ENCODE measurements at places on chromosomes 12 and 14. TPM values are rescaled to one million over a fixed set of nuclear protein-coding genes. Genes with fewer than 3 reads are reported as not detected.

- no peak for DNase-seq
These were observed 76.6 kb upstream of the TMPO start for GRCh38 chr12:98438656-98439230.

The TSHR gene
- total RNA-seq = 0.74 TPM

The TAPBPL gene
- 19.8 TPM for total RNA-seq

DNA sequence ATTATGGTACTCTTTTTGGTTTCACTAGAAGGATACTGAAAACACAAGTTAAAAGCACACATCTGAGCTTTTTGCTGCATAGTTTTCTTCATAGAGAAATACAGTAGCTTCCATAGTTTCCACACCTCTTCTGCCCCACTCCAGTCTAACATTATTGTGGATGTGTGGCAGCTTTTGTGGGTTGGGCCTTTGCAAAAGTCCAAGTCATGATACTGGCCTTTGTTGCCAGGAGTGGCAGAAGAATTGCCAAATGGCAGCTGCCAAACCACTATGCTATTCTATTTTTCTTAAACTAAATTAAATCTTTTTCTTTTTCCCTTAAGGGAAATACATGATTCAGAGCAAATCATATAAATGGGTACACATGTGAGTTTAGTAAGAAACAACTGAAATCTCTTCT is 114.8 kb downstream of the PLEKHA5 start:
- DNase-seq = no peak

GRCh38 chr14:42535397-42535796 is 928.7 kb downstream of the LRFN5 start:
- no peak for DNase-seq

- DNase-seq = no peak
These were observed 13.3 kb downstream of the IL22 start for GRCh38 chr12:68240079-68240478.

GRCh38 chr14:41718477-41719166 is 111.9 kb downstream of the LRFN5 start:
- DNase-seq = no peak

The PRH2 gene
- total RNA-seq = not detected

The TSPAN8 gene
- 12.0 TPM for total RNA-seq

- no peak for DNase-seq
These were observed 26.4 kb downstream of the FAM222A start for GRCh38 chr12:109739747-109740693.

DNA sequence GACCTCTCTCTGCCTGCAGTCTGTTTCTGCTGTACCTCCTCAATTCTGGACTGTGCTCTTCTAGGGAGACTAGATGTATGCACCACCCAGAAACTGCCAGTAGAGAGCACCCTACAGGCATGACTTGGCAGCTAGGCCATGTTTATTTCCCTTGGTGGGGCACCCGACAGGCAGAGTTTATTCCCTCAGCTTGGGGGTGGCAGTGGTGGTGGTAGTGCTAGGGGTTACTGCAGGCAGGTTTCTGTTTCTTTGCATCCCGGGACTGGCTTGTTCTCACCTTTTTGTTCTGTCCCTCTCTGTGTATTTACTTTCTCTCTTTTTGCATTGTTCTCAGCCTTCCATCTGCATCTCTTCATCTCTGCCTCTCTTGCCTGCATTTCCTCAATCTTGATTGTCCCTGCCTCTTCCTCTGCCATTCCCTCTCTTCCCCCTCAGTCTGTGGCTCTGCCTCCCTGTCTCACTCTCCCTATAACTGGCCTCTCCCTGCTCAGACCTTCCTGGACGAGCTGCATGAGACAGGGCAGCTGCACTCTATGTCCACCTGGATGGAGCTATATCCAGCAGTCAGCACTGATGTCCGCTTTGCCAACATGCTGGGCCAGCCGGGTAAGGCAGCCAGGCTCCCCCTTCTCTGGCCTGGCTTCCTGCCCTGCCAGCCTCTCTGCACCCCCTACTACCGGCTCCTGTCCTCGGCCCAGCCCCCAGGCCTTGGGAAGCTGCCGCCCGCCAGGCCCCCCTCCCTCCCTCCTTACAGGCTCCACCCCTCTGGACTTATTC is 13.8 kb downstream of the PRPF40B start:
- no peak for DNase-seq

The GZMB gene
- 1.2 TPM for total RNA-seq

GRCh38 chr14:68301219-68301618 is 481.6 kb downstream of the RAD51B start:
- DNase-seq = no peak

- DNase-seq = no peak
These were observed 23.9 kb downstream of the FERMT2 start for GRCh38 chr14:52926953-52927352.

DNA sequence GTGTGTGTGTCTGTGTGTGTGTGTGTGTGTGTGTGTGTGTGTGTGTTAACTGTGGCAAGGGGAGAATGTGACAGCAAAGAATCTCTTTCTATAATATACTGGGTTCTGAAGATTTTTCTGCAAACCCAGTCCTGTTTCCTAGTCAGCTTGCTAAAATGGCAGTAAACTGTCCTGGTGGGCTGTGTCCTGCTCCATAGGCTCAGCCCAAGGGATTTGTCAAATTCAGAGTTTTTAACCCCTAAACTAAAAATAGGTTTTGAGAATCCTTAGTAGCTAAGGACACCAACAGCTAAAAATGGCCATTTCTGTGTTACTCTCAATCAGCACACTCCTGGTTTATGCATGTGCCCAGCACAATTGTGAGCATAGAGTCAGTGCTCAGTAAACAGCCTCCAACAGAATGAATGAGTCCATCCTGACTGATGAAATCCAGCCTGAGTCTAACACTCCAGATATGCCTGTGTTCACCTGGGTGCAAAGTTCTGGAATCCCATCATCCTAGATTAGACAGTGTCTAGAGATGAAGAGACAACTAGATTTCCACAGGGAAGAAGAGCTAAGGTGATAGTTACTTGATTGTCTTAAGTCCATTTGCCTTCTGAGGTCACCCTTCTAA is 192.6 kb downstream of the TTC6 start:
- no peak for DNase-seq

DNA sequence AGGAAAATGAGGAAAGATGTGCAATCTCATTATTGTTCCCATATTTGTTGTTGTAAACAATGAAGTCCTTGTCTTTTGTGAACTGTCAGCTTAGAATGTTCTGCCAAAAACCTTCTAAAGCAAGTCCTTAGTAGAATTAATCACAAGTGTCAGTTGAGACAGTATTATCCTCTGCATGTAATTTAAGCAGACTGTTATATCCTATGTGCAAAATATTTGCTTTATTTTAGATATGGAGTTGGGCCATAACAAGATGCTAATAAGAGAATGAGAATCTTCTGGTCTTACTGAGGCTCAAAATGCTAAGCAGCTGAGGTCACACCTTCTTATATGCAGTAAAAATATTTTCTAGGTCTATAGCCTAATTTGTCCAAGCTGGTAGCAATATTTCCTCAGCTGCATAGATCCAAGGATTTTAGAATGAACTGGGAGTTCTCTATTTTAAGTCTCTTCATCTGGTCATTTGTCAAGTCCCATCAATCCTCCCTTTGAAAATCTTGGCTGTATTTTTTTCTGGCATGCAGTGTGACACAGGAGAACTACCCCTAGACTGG is 222.3 kb upstream of the NAV3 start:
- DNase-seq = no peak

The MANSC4 gene
- total RNA-seq = not detected

GRCh38 chr12:5524769-5525436 is 93.0 kb downstream of the NTF3 start:
- DNase-seq = no peak

The IGF1 gene
- 248 TPM for total RNA-seq

GRCh38 chr14:33946679-33947476 is 4.0 kb downstream of the EGLN3 start:
- DNase-seq = no peak

DNA sequence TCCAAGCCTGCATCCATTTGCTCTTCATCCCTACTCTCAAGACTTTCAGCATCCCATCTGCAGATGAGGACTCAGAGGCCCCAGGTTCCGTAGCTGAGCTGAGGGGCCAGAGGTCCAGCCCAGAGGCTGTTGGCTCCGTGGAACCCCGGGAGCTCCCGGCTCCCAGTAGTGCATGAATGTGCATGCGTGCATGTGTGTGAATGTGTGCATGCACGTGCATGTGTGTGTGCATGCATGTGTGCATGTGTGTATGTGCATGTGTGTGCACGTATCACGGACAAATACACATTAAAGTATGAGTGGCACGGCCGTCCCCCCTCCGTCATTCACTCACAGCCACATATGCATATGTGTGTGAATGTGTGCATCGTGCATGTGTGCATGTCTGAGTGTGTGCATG is 149.9 kb downstream of the KIF26A start:
- no peak for DNase-seq

DNA sequence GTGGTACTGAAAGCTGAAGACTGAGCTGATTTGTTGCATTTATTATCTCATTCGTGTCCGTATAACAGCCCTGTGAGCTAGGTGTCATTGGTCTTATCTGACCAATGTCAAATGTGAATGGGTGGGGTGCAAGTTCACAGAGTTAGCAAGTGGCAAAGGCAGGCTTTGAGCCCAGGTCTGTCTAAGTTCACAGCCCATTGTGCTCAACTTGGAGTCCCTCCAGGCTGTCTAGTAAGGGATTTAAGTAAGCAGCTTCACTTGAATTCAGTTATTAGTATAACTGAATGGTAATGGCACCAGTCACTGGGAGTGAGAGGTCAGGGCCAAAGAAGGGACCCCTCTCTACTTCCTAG is 8.5 kb downstream of the C1S start:
- no peak for DNase-seq

DNA sequence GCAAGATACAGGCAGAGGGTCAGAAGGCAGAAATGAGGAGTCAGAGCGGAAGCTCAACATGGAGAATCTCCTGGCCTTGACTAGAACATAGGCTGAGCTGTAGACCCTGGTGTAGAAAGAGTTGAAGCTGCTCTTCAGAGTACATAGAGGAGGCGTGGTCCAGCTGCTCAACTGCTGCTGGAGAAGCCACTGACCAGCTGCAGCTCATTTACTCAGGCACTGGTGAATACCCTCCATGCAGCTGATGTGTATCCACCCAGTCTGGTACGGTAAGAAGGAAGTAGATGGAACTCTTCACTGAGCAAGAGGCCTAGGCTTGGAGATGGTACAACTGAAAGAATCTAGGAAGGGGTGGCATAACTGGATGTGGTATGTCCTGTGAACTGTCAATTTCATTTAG is 148.8 kb upstream of the DHRS4 start:
- no peak for DNase-seq

DNA sequence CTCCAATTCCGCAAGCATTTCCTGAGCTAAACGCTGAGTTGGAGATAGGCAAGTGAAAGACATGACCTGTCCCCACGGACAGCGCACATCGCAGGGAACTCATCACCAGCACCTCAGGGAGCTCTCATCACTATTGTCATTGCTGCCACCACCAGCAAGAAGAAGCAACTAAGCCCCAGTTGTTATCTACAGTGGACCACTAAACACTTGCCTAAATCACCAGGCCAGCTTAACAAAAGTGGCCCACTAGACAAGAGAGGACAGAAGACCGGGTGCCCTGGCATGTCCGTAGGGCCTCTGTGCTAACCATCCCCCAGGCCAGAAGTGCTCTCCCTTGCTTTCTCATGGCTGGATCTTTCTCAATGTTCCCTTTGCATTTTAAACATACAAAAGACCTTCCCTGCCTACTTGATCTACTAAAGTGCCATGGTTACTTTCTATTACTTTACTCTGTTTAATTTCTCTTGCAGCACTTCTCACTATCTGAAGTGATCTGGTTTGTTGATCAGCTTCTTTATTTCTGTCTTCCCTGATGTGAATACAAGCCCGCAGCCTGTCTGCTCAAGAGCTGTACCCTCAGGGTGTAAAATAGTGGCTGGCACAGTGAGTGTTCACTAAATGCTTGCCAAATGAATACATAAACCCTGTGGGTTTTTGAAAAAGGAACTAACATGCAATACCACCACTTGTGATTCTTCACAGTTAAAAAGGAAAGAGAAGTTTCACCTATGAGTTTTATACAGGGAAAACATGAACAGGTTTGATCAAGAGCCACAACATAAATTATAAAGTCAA is 60.9 kb upstream of the RFLNA start:
- no peak for DNase-seq

The DENR gene
- total RNA-seq = 26.5 TPM

DNA sequence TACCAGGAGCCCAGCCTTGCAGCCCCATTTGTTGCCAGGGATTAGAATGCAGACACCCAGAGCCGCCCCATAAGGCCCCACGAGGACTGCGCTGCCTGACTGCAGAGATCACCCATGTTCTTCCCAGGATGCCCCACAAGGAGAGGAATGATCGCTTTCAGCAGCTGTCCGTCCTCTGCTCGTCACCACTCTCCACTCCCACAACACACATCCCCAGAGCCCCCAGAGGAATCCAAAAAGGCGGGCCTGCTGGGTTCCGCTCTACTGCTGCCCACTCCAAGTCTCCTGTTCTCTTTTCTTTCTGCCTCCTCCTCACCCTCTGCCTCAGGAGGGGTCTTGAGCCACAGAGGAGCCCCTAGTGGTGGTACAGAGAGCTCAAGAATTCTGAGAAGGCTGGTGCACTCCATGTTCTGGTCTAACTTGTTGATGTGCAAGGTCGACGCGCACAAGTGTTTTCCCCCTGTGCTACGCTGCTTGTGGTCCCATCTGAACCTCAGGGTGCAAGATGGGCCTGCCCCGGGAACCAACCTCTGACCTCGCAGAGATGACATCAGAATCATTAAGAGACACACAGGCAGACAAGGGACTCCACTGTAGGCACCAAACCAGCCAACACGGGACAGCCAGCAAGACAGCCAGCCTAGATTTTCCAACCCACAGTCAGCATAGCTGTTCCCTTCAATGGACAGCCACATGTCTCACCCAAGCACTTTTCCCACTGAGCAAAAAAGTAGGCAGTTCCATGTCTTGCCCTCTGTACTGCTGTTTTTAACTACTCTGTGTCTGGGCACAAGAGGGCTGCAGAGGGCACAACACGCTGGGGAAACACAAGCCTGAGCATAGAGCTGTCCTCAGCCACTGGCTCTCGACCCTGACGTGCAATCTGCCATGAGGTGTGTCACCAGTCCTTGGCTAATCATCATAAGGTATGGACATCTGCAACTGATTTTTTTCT is 29.9 kb downstream of the PXN start:
- no peak for DNase-seq

GRCh38 chr12:94545935-94546771 is 86.5 kb upstream of the CEP83 start:
- DNase-seq = no peak

GRCh38 chr14:36161776-36162175 is 14.7 kb downstream of the PTCSC3 start:
- DNase-seq = no peak

The CRIP1 gene
- 46.3 TPM for total RNA-seq

All from omental fat pad (tissue), 4 donors.